Activated T-cell treated with anti-CD3 and anti-CD28 coated beads, Interleukin-2, amount 50 U/mL, for 24 hours (primary cell): ENCODE measurements at places on chromosomes 7 and 10.

DNA sequence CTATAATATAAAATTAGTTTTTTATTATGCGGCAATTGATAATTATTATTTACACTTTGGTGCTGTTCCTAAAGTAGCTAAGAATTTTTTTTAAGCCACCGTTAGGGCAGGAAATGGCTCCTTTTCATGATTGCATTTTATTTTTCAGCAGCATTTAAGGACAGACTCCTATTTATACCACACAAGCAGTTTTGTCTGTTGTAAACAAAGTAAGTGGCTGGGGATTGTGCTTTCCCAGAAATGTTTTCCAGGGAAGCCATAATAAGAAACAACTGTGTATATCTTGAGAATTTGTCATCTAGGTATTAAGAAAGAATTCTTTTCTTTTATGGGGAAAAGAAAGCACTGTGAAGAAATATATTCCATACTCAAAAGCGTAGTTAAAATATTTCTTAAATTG lies 232.0 kb downstream of the VTI1A start:
- no peak for DNase-seq

GRCh38 chr10:78919181-78919966 lies 149.4 kb upstream of the ZMIZ1 start:
- no peak for DNase-seq

DNA sequence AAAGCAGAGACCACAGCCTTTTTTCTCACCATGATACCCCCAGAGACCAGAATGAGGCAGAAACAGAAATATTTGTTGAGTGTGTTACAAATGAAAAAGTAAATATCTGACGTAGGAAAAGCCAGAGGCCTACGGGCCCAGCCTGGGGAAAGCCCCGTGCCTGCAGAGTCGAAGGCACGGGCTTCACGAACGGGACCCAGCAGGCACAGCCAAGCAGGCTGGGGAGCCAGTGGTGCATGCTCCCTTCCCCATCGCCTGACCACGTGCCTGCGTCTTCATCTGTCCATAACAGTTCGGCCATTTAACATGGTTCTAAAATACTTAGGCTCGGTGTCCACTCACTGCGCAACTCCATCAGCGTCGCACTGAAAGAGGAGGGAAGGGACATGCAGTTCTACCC lies 50.8 kb downstream of the SLIT1 start:
- no peak for DNase-seq

GRCh38 chr7:574661-575395 lies 55.2 kb upstream of the PDGFA start:
- DNase-seq: no peak

GRCh38 chr10:67965456-67965855 lies 81.0 kb downstream of the SIRT1 start:
- no peak for DNase-seq

- DNase-seq: no peak
These were observed 160.1 kb downstream of the CPEB3 start for GRCh38 chr10:92130622-92131274.

DNA sequence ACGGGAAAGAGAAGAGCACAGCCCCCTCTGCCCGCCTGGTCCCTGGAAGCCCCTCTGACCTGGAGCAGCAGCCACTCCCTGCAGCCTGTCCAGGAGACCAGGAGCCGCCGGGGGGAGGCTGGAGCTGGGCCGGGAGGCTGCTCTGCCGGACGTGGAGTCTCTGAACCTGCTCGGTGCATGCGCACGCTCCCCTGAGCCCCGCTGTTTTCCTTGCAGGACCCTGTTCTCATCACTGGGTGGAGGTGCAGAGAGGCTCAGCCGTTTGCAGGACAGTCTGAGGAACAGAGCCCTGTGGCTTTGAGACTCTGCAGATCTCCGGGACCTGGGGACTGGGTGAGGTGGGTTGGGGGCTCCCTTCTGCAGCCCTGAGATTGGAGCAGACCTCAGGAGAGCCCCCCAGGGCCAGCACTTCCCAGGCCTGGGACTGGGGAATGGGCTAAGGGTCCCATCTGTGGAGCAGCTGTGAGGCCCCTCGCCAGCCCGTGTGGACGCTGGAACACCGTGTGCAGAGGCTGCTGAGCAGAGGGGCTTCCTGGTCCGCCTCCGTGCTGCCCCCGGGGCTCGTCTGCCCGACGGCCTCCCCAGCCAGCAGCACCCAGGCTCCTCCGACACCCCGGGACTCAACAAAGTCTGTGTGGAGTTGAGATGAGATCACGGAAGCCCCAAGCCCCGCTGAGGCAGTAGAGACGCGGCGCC lies 48.5 kb upstream of the ADGRA1 start:
- DNase-seq: no peak

DNA sequence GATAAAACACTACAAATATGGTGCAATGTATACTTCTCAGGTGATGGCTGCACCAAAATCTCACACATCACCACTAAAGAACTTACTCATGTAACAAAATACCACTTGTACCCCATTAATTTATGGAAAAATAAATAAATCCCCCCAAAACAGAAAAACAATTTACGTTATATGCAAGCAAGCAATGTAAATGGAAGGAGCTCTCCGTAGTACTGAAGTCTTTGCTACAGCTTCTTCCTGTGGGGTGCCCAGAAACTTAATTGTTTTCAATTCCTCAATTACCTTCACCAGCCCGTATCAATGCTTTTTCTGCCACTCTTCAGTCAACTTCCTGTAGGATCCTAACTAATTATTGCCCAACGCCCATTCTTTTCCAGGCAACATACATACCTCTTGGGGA lies 138.1 kb downstream of the RELN start:
- DNase-seq: no peak

GRCh38 chr7:112784603-112785002 lies 5.6 kb downstream of the TMEM168 start:
- DNase-seq: no peak
